ENCODE measurements at places on chromosomes 16 and 17.
A peak's percentile ranks its signal among the peaks of the same experiment; 100 is the strongest.

DNA sequence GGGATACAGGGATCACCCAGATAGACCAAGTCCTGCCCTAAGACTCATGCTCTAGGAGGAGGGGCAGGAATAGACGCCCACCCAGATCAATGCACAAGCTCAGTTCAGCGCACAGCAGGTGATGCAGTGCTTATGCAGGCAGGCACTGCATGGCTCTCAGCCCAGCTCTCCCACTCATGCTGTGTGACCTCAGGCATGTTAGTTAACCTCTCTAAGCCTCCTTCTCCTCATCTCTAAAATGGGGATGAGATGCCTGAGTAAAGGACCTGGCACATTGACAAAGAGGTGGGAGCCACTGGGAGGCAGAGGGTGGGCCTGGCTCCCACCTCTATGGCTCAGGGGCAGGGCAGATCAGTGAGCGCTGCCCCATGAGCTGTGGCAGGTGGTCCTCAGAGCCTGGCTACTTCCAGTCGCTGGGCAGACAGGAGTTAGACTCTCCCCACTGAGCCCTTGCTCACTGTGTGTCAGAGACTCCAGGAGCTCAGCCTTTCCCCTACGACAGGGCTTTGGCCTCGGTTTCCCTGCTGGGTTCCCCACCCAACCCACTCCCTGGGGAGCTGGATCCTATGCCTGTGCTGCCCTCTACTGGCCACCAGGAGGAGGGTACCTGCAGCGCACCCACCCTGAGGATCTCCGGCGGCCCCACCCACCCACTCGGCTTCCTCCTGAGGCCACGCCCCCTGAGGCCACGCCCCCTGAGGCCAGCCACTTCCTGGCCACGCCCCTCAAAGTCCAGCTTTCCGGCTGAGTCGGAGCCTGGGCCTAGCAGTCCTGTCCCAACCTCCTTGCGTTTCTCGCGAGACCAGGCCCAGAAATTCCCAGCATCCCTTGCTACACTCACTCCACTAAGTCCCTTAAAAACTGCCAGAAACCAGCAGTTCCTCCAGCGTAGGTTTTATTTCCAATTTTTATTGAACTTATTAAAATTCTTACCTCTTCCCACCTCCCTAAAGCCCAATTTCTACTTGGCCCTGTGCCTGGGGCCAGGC lies 196.1 kb downstream of the GSG1L start:
- DNase-seq, result peak; percentile 56

DNA sequence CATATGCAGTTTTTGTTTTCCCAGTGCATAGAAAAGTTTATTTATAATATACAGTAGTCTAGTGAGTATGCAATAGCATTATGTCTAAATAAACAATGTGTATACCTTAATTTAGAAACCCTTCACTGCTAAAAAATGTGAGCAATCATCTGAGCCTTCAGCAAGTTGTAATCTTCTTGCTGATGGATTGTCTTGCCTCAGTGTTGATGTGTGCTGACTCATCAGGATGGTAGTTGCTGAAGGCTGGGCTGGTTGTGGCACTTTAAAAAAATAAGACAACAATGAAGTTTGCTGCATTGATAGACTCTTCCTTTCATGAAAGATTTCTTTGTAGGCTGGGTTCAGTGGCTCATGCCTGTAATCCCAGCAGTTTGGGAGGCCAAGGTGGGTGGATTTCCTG lies 13.9 kb upstream of the CAPNS2 start:
- DNase-seq, result no peak

DNA sequence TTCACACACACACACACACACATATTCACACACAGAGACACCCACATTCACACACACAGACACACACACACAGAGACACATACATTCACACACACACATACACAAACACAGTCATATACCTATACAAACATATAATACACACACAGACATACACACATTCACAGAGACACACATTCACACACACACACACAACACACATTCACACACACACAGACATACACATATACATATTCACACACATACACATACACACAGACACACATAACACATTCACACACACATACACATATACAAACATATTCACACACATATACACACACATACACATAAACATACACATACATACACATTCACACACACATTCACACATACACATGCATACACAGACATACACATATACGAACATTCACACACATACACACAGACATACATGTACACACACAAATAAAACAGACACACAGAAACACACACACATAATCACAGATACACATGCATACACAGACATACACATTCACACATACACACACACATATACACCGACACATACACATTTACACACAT lies 7.9 kb downstream of the PRCD start:
- no peak for DNase-seq

- DNase-seq, result no peak
These were observed 3.4 kb downstream of the HOXB3 start for GRCh38 chr17:48586355-48587258.

DNA sequence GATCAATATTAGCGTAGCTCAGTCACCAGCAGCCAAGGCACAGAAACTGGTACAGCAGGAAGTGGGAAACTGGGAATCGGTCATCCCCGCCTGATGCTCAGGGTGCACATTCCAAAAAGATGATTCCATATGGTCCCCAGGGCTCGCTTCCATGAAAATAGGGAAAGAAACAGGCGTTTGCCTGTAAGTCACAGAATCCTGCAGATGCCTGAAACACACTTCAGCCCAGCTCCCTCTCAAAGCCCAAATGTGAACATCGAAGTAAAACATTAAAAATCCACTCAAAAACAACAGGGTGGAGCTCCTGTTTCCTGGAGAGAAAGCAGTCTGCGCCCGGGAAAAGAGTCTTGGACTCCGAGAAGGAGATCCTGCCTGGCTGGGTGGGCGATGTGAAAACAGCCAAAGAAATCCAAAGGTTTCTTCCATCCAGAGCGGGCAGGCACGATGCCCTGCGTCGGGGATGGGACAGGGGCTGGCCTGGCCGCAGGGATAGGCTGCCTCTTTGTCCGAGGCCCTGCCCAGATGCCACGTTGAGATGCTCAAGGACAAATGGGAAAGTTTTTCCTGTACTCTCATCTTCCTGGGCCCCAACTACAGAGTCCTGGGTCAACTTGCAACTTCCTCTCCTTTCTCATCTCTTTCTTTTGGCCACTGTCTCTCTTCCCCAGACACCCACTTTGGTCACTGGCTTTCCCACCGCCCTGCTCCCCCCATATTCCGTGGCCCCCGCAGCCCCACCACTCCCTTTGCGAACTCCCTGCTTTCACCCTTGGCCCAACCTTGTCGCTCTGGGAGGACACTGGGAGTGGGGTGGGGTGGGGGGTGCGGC lies 743 bp downstream of the WIPI1 start:
- peak; percentile 71 for DNase-seq

DNA sequence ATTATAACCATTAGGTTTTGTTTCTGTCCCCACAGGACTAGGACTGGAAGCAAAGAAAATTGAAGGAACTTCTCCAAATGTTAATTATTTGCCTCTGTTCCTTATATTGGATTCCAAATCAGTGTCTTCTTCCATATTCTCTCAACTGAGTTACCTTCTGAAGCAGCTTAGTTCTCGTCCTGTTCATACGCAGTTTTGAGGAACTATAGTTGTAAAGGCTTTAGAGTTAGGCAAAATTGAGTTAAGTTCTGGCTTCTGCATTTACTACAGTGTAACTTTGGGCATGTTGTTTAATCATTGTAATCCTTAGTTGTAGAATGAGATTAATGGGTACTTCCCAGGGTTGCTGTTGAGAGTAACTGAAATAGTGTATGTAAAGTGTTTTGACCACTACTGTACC lies 11.2 kb downstream of the CBFB start:
- DNase-seq, result no peak

DNA sequence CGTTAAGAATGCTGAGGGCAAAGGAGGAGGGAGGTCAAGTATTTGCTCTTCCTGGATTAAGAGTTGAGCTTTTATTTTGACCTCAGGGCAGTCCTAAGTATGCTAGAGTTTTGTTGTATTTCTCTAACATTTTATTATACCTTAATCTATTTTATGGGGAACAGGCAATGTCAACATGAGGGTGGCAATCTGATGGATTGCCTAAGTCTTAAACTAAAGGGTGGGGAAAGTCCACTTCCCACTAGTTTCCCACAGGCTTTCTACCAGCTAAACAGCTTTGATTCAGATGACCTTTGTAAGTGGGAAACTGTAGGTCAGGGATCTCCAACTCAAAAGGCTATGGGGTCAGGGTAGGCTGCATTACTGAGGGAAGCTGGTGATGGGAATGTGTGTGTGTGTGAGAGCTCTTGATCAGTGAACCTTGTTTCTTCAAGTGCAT lies 24.9 kb downstream of the HSD17B2 start:
- no peak for DNase-seq

DNA sequence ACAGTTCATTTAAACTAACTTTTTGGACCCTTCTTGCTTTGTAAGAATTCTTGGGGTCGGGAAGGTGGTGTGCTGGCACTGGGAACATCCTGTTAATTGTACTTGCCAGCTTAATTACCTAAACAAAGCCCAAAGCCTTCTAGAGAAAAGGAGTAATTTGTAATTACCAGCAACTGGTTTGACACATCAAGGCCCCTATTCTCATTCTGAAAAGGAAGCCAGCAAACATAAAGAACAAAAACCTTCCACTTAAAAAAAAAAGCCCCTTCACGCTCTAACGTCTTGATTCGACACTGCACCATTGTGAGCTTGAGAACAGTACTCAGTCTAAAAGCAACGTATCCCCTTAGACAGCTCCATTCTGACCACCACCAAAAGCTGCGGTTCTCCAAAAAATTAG lies 74.7 kb upstream of the RPH3AL start:
- no peak for DNase-seq

GRCh38 chr17:57657211-57657610 lies 87.9 kb downstream of the CCDC182 start:
- DNase-seq, result no peak

GRCh38 chr17:360092-360750 lies 7.6 kb upstream of the RPH3AL start:
- DNase-seq, result no peak

DNA sequence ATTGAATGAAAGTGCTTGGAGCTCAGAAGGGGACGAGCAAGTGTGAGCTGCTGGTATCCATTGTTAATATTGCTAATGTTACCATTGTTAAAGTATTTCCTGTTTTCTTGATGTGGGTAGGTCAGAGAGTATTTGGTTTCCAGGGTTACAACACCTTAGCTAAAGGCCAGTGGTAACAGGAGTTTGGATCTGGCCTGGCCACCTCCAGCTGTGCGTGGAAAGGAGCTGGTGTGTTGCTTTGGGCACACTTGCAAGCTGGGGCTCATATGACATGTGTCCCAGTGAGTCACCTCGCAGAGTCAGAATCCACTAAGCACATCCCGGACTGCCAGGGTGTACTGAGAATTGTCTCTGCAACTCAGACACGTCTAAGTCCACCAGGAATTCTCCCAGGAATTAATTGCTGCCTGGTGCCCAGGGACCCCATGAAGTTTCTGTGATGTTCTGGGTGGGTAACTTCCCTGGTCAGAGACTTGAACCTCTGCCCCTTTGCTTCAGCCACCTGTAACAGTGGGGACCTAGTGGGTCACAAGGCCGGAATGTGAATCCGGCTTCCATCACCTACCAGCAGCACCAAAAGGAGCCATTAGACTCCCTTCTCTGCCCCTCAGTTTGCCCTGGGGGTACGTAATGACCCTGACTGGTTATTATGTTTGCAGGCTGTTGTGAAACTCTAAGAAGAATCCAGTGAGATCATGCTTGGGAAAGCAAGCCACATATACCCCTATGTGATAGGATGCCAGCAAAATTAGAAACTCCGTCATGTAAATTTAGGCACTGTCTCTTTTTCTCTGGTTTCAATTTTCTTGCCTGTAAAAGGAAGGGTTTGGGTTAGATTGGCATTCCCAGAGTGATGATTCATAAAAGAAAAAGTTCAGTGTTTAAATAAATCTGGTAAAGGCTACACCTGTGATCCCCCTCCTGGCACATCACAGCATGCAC lies 12.8 kb downstream of the SLC6A2 start:
- no peak for DNase-seq

GRCh38 chr17:4584917-4585637 lies 748 bp downstream of the SMTNL2 start:
- no peak for DNase-seq

- DNase-seq, result no peak
These were observed 87.8 kb downstream of the PLCG2 start for GRCh38 chr16:81866820-81867440.

GRCh38 chr16:87621976-87622713 lies 19.8 kb downstream of the JPH3 start:
- DNase-seq, result no peak

DNA sequence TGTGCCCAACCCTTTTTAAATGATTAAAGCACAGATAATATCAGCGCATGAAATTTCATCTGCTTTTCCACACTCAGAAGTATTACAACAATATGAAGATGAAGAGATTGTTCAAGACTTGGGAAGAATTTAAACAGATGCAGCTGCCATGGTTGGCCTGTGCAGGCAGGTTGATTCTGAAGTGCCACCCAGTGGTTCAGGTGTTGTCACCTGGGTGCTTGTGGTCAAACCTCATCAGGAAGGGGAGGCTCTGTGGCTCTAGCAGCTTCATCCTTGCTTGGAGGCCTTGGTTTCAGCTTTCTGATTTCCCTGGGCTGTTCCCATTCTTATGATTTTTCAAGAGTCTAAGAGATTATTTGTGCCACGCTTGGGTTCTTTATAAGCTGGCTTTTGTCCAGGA lies 22.2 kb upstream of the CLEC18C start:
- no peak for DNase-seq

DNA sequence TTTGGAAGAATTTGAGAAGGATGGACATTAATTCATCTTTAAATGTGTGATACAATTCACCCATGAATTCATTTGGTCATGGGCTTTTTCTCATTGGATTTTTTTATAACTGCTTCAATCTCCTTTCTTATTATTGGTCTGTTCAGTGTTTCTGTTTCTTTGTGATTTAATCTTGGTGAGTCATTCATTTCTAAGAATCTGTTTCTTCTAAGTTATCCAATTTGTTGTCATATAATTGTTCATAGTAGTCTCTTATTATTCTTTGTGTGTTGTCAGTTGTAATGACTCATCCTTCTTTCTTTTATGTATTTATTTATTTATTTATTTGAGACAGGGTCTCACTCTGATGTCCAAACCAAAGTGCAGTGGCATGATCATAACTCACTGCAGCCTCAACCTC lies 146.1 kb upstream of the ZNF267 start:
- DNase-seq, result no peak

DNA sequence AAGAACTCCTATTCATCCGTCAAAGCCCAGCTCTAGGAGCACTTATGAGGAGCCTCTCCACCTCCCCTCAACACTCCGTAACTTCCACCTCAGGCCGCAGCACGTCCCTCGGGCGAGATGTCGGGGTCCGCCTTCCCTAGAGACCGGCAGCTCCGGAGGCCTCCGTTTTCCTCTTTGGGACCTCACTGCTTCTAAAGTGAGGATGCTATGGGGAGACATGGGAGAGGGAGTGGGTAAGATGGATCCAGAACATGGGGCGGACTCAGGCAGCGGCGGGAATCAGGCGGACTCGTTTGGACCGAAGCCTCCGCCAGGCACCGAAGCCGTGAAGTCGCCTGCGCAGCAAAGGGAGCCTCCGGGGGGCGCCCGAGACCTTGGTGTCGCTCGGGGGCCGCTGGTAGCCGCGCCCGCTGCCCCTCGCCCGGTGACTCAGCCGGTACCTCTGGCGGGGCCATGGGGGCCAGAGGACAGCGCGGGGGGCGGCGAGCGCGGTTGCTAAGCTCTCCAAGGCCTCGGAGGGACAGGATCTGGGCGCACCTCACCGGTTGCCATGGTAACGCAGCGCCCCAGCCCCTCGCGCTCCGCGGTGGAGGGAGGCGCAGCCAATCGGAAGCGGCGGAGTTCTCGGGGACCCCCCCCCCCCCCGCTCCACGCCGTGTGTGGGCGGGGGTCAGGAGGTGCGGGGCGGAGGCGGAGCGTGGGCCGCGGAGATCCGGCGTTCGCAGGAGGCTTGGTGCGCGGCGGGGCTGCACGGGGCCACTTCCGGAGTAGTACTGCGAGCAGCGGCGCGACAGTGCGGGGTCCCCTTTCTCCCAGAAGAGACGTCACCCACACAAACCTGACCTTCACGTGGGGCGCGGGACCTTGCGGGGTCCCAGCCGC lies 1.3 kb upstream of the HIC1 start:
- no peak for DNase-seq
